Activated T-helper 17 cell treated with anti-CD3 and anti-CD28 coated beads, Interleukin-2, amount 50 U/mL, for 72 hours (primary cell): ENCODE measurements at places on chromosomes 7 and 10.
A peak's percentile ranks its signal among the peaks of the same experiment; 100 is the strongest.

GRCh38 chr10:29714096-29714874 lies 79.5 kb upstream of the SVIL start:
- ATAC-seq, result peak; percentile 63

DNA sequence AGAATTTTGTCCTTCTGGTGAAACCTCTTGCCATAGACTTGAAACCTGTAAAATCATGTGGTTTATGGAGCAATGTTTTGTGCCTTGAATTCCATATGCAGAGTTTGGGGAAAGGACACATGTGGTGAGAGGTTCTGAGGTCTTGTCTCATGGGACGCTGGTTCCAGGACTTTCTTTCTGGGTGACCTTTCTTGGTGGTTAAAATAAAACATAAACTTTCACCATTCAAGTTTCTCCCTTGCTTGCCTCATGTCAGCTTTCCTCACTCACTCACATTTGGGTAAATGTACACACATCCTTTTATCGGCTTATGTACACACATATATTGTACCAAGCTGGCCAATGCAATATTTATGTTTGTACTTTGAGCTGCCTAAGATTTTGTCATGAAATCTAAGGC lies 144.9 kb upstream of the CELF2 start:
- ATAC-seq, result no peak

DNA sequence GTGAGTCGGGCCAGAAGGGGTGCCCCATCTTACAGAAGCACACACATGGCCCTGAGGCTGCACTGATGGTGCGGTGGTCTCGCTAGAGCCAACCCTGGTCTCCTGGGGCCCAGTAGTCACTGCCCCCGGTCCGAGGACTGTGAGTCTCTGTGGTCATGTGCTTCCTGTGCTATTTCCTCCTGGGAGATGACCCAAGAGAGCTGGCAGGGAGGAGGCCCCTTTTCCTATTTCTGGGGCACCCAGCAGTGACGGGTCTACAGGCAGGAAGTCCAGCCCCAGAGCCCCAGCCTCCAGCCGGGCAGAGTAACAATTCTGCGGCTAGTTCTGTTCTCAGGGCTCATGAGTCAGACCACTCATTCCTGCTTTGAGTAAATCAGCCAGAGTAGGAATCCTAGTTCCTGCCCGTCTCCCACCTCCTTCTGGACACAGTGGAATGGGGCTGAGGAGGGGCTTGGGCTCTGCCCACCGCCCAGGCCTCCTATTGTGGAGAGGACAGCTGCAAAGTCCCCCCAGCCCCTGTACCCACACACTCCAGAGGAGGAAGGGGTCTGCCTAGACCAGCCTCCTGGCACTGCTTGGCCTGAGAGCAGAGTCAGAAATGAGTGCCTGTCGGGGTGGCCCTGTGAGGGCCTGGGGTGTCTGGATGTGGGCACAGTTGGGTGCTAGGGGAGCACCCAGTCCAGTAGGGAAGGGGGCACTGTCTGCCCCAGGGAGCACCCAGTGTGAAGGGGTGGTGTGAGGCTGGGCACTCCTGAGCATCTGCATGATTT lies 80.5 kb upstream of the PPIF start:
- peak; percentile 92 for ATAC-seq

- ATAC-seq, result no peak
These were observed 7.3 kb downstream of the GPR37 start for GRCh38 chr7:124758327-124758726.

DNA sequence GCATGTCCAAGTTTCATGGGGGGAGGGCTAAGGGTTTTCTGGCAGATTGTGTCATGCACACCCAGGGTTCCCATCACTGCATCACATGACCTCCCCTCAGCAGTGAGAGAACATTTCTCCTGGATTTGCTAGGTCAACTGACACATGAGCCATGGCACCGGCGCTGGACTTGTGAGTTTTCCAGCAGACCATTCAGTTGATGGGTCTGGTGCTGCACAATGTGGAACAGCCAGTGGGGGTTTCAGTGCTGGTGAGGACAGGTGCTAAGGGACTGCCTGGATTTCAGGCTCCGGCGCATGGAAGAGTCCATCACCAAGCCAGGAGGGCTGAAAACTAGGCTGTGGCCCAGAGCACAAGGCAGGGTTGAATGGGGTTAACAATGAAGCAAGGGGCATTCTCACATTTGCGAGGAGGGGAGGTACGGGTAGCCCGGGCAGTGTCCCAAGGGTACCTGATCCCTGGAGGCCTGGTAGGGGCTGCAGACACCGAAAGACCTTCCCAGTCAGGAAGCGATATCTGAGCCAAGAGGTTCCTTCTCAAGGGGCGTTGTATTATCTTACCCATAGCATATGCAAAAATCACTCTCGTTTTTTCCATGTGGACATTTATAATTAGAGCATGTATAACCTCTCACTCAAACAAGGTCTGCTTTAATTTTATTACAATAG lies 203.0 kb downstream of the TNS3 start:
- ATAC-seq, result no peak

- no peak for ATAC-seq
These were observed 255.0 kb upstream of the SEMA3C start for GRCh38 chr7:81173766-81174281.

DNA sequence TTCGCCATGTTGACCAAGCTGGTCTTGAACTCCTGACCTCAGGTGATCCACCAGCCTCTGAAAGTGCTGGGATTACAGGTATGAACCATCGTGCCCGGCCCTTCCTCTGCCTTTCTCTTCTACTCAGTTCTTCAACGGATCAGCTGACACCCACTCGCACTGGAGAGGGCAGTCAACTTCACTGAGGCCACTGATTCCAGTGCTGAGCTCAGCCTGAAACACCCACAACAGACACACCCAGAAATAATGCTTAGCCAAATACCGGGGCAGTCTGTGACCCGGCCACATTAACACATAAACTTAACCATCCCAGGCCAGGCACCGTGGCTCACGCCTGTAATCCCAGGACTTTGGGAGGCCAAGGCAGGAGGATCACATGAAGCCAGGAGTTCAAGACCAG lies 119.3 kb upstream of the CHST15 start:
- ATAC-seq, result no peak

GRCh38 chr7:7550663-7551062 lies 15.0 kb upstream of the COL28A1 start:
- no peak for ATAC-seq

DNA sequence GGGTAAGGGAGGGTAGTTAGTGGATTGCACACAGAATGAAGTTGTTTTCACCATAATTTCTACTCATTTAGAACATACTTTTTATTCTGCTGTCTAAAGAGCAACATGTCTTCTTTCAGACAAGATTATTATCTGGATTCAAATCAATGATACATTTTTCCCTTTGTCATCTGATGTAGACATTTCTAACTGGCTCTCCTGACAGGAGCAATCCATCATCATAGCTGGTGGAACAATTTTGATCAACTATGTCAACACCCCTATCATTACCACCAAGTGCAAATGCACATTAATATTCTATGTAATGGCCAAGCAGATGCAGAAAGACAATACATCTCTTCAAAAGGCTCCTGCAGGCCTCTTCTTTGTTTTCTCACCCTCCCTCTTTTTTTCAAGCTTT lies 672.9 kb upstream of the LRRTM3 start:
- ATAC-seq, result no peak

DNA sequence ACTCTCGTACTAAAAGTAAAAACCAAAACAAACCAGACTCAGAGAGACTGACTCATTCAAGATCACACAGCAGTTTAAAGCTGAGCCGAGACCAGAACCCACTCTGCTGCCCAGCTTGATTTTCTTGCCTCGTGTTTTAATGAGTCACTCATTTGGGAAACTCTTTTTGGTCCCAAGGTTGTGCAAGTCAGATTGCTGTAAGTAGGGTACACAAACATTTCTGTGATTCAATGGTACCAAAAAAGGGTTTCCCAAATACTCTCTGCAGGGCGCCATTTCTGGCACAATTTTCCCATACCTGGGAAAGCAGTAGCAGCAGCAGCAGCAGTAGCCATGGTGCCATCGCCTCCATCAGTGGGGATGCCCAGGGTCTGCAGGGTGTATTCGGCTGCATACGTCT lies 69.9 kb downstream of the ASAH2B start:
- ATAC-seq, result no peak

DNA sequence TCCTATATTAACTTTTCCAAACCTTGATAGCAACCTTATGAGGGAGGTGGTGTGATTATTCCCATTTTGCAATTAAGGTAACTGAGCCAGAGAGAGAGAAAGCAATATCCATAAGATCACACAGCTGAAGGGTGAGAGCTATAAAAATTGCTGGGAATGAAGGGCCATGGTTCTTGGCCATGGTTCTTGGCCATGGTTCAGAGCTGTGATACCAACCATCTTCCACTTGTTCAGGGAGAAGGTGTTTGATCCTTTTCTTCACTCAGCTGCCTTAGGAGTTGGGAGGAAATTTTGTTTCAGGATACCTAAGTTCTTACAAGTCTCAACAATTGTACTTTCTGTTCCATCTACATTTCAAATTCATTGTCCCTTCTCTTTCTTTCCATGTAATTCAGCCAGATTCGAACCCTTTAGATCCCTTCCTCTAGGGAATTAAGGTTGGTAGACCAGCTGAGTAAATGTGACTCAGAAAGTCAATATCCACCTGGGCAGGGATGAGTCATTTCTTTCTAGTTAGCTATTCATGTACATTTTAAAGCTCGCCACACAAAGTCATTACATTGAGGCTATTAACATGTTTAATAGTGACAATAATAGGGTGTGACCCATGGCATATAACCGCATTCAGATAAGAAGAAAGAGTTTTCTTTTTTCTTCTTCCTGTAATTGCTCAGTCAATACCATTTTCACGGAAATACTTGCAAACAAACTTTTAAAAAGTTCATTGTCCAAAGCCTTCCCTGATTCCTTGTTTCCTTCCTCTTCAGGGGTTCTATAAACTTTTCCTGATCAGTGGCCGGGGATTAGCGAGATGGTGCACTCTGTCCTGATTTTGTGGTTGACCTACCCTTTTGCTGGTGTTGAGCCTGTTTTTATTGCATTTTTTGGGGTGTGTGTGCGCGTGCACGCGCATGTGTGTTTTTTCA lies 143.4 kb downstream of the TCF7L2 start:
- peak; percentile 70 for ATAC-seq

DNA sequence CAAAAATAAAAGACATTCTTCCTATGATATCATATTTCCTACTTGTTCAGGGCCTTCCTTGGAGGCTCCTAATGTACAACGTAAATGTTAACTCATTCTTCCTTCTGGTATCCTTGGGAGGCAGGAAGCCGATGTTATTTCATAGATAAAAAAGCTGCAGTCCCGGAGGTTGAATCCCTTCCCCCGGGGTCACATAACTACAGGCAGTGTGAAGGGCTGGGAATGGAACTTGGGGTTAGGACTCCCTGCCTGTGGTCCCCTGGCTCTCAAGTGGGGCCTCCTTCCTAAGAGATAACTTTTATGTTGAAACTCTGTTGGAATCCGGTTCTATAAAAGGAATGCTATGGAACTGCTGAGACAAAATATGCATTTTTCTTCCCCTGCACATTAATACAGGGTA lies 14.9 kb upstream of the CCDC3 start:
- ATAC-seq, result no peak

- ATAC-seq, result no peak
These were observed 12.3 kb downstream of the DDIT4 start for GRCh38 chr10:72285972-72286521.

GRCh38 chr10:88060762-88061161 lies 197.3 kb downstream of the PTEN start:
- ATAC-seq, result no peak

GRCh38 chr7:128962899-128963298 lies 25.2 kb downstream of the IRF5 start:
- ATAC-seq, result peak; percentile 22

GRCh38 chr7:127619681-127620405 lies 1.9 kb upstream of the PAX4 start:
- no peak for ATAC-seq

GRCh38 chr7:70655694-70656093 lies 476.2 kb upstream of the GALNT17 start:
- ATAC-seq, result no peak

DNA sequence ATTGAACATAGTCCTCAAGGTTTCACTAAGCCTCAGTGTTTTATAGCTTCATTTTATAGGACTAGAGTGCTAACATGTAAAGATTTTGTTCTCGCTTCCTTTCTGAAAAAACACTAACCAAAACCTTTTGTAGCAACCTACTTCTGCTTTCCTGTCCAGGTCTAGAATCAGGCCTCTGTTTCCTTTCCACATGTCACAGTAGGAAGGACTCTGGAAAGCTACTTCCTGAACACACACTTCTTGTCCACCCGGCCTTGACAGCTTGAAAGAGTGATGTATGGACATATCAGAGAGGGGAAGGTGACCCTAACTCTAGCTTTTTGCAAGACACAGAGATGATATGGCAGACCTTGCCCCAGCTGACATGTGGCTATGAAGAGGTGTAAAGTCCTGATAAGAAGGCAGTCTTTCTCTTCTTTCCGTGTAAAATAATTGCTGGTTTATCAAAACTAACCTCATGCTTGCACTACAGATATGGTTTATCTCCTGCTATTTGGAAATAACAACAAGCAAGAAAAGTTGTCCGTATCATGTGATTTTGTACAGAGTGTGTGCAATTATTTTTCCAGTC lies 175.4 kb downstream of the SKAP2 start:
- no peak for ATAC-seq

GRCh38 chr7:93194386-93194785 lies 31.9 kb downstream of the HEPACAM2 start:
- ATAC-seq, result no peak

GRCh38 chr10:78927257-78927995 lies 141.3 kb upstream of the ZMIZ1 start:
- ATAC-seq, result no peak

GRCh38 chr7:77979219-77979618 lies 180.6 kb downstream of the PHTF2 start:
- ATAC-seq, result no peak

DNA sequence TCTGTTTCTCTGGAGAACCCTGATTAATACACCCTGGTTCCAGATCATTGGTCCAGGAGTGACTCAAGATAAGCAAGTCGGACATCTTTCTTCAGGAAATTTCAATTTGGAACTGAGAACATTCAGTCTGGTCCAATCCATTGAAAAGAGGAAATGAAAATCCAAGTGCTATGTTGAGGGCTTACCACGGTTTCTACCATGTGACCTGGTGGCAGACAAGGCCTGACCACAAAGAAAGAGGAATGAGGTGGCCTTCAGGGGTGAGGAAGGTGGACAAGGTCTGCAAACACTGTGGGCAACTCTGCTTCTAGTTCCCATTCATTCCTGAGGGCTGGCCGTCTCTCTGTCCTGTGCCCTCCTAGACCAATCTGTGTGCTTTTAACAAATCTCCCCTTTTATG lies 149.2 kb upstream of the GHITM start:
- no peak for ATAC-seq

DNA sequence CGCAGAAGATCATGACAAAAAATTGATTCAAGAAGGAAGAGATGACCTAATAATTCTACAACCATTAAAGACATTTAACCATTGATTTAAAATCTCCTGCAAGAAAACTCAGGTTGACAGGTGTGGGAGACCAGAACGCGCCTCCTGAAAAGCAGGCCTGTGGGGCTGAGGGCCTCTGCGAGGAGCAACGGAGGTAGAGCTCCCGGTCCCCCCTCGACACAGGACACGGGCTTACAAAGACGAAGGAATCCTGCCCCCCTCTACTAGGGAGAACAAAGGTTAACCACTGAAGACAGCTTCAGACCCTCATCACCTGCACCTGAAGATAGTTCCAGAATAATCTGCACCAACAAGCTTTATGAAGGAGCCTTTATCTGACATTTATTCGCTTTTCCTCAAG lies 55.9 kb upstream of the INPP5A start:
- ATAC-seq, result no peak

- no peak for ATAC-seq
These were observed 15.4 kb downstream of the TECTB start for GRCh38 chr10:112298581-112298980.

- ATAC-seq, result no peak
These were observed 490.0 kb downstream of the CNTNAP2 start for GRCh38 chr7:146606628-146607027.

- ATAC-seq, result no peak
These were observed 37.5 kb upstream of the DOCK1 start for GRCh38 chr10:126867567-126868365.

- ATAC-seq, result no peak
These were observed 9.4 kb upstream of the PPIA start for GRCh38 chr7:44787041-44787440.
